ENCODE measurements at places on chromosomes 1 and 21.

DNA sequence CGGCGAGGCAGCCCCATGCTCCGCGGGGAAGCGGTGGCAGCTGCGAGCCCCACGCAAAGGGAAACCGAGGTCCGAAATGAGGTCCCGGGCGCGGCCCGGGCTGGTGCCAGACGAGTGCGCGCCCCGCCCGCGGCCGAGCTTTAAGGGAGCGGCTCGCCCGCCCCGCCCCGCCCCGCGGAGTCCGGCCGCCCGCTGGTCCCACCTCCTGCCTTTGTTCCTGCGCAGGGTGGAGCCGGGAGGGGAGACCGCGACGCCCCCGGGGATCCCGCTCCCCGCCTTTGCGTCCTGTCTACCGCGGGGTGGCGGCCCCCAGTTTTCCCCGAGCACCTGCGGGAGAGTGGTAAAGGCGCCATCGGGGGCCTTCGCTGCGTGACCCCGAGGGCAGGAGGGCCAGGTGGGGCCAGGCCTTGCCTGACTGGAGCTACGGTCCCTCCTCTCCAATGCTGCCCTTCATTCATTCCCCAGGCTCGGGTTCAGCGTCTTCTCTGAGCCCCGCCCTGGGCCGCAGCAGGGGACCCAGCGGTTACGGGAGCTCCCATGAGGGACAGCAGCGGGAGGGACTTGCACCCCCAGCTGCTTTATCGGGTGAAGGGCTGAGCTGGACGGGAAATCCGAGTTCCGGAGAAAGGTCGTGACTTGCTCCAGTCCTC is at the start of gene HES2:
HES2 (minus strand) TSS at position 116 of the 650 bp plus-strand sequence; CDS start at position 17, 99 bp downstream.
- DNase-seq = no peak

- DNase-seq = no peak
Measured at GRCh38 chr21:40936771-40937261, 89.9 kb upstream of the DSCAM start.

GRCh38 chr1:78619803-78620579 is at the start of gene IFI44L:
Gene IFI44L (plus strand): TSS chr1:78620448. CDS start chr1:78627916, 7,468 bp downstream.
- DNase-seq = no peak

GRCh38 chr1:206787891-206788290 is 15.6 kb upstream of the IL10 start:
- DNase-seq = no peak

GRCh38 chr1:159791461-159791860 is 10.7 kb downstream of the DUSP23 start:
- DNase-seq = no peak

DNA sequence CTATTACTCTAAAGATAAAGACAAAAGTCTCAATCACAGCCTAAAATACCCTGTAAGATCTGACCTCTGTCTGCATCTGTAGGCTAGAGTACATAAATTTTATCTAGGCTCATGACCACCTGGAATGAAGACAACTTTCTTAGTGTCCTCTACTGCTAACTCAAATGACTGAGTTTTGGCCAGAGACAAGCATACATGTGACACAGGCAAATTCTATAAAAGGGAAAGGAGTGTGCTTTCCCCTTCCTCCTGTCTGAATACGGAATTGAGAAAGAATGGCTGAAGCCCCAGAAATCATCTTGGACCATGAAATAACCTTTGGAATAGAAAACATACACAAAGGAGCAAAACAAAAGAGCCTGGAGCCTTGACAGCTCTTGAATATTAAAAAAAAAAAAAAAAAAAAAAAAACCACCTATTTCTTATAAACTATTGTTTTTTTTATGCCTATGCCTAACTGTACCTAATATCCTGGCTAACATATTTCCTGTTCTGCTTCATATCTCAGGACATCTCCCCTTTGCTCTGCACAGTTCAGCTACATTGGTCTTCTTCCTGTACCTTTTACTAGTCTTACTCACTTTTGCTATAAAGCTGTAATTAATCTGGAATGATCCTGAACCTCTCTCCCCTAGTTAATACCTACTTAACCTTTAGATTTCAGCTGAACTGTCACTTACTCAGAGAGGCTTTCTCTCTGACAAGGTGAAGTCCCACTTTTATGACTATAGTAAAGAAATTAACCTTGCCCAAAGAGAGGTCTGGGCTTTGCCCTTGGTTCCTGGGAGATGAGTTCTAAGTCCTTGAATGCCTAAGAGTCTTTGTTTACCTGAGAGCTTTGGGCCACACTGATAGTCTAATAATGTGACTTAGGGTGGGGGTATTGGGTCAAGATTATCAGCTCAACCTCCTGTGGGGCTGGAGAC is 16.1 kb downstream of the UCHL5 start:
- DNase-seq = no peak

- no peak for DNase-seq
Measured at GRCh38 chr1:208202333-208202995, 41.7 kb downstream of the PLXNA2 start.

DNA sequence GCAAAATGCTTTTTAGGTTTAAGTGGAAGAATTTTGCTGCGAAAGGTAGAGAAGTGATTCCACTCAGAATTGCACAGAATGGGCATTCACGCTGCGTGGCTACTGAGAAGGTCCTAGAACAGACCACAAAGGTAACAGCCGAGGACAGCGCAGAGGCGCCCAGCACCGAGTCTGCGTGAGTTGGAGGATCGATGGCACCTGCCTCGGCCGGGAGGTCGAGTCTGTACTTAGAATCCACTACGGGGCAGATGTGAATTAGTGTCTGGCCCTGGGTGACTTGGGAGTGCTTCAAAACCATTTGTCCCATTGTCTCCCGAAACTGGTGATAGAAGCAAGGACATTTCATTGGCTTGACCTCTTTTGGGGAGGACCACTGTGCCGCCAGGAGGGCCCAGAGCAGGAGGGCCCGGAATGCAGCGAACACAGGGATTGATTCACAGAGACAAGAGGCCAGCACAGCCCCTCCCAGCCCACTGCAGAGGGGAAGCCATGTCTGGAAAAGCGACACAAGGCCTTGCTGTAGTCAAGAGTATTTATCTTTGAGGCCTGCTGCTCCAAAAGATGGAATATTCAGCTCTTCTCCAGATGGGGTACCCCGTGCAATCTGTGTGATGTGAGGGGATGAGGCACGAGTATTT is 35.0 kb upstream of the TTC34 start:
- no peak for DNase-seq

DNA sequence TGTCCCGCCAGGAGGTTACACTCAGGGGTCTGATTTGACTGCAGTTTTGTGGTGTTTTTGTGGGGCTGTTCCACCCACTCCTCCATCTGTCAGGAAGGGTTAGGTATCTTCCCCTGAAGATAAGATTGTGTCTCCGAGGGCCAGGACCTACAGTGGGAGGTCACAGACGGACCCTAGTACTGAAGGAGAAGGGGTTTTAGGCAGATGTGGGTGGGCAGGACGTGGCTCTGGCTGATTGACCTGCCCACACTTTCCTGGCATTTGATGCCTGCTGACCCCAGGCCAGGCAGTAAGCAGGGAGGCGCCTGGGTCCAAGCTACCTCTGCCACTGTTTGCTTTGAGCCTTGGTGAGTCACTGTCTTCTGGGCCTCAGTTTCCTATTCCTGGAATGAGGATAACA is 13.9 kb downstream of the RPS6KA1 start:
- DNase-seq = no peak

DNA sequence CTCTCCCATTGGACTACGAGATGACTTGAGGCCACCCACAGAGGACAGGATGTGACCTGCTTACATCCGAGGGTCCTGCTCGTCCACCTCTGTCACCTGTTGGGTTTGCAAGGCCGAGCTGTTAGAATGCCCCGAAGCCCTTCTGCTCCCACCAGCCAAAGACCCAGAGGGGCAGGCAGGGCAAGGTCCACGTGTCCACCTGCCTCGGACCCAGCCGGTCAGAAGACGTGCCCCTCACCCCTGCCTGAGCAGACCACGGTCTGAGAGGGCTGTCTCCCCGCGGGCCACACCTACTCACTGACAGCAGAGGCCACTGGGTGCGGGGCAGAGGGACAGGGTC is 30.3 kb upstream of the TRAPPC10 start:
- no peak for DNase-seq

DNA sequence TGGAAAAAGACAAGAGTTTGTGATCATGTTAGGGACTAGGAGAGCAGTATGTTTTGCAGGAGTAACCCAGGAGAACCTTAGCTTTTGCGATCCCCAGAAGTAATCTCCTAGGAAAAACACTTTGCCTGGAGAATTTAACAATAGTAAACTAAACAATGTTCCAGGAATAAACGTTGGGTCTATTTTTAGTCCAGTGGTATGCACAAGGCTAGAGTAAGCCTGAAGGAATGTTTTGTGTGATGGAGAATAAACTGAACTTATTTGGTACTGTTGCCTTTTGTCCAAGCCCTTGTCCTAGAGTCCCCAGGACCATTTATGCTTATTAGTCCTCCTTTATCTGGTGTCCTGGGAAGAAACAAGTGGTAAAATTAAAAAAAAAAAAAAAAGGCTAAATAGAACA is 28.7 kb upstream of the RGS5 start:
- DNase-seq = no peak

DNA sequence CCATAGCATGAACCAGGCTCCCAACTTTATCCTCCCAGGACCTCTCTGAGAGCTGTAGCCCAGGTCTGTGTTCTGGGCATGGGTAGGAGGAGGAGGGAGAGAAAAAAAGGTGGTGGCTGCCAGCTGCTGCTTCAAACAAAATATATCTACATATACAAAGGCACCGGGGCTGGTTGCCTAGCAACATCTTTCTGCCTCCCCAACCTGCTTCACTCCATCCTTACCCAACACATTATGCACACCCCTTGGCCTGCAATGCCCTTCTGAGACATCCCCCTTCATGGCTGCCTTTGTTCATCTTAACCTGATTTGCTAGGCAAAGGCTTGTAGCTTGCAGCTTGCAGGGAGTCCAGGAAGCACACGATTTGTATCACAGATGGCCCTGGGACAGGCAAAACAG is 27.2 kb upstream of the ATP1A1 start:
- DNase-seq = no peak

- DNase-seq = no peak
Measured at GRCh38 chr1:220979371-220979770, 100.1 kb downstream of the HLX start.

GRCh38 chr1:94621395-94621794 is 79.8 kb upstream of the F3 start:
- DNase-seq = no peak

DNA sequence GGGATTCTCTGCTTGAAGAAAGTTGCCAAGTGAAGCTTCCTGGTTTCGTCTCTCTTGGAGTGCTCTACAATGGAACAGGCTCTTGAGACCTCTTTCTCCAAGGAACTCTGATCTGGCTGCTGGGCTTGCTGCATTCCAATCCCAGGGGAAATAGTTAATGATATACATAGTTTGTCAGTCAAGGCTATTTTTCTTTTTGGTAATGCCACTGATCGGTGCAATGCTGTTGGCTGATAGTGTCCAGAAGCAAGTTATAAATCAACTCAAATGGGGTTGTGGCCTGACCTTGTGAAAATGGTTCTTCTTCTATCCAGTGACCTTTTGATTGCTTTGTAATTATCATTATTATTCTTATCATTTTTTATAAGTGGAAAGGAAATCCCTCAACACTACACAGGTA is 48.4 kb upstream of the TNFSF18 start:
- no peak for DNase-seq

DNA sequence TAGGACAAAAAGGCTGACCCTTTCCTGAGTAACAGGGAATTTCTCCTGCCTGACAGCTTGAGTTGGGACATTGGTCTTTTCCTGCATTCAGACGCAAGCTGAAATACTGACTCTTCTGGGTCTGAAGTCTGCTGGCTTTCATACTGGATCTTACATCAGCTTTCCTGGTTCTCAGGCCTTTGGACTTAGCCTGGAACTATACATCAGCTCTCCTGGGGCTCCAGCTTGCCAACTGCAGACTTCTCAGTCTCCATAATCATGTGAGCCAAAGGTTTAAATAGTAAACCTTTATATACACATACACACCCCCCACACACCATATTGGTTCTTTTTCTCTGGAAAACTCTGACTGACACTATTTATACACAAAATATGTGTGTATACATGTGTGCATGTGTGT is 59.0 kb upstream of the KCND3 start:
- DNase-seq = no peak

DNA sequence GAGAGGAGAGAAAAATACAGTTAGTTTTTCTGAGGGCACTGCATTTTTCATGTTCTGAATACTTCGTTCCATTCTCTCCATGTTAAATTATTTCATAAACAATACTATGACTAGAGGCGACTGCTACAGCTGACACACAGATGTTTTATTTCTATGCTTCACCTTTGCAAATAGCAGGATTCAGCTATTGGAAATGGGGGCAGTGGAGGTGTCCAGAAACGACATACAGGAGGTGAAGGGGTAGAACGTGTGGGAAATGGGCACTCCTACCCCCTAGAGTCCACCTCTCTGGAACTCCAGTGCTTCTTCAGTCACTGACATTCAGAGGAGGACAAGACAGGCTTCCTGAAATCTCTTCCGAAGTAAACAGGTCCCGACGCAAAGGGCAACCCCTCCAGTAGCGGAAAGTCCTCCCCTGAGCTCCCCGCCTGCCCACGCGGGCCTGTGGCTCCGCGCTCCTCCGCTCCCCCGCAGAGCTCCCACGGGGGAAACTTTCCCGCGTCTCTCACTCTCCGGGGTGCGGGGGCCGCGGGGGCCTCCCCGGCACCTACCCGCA is 480 bp downstream of the DPYD start:
- no peak for DNase-seq

GRCh38 chr1:116738673-116739370 is 15.4 kb upstream of the CD2 start:
- no peak for DNase-seq

- no peak for DNase-seq
Measured at GRCh38 chr1:26733982-26734381, 38.2 kb downstream of the ARID1A start.

DNA sequence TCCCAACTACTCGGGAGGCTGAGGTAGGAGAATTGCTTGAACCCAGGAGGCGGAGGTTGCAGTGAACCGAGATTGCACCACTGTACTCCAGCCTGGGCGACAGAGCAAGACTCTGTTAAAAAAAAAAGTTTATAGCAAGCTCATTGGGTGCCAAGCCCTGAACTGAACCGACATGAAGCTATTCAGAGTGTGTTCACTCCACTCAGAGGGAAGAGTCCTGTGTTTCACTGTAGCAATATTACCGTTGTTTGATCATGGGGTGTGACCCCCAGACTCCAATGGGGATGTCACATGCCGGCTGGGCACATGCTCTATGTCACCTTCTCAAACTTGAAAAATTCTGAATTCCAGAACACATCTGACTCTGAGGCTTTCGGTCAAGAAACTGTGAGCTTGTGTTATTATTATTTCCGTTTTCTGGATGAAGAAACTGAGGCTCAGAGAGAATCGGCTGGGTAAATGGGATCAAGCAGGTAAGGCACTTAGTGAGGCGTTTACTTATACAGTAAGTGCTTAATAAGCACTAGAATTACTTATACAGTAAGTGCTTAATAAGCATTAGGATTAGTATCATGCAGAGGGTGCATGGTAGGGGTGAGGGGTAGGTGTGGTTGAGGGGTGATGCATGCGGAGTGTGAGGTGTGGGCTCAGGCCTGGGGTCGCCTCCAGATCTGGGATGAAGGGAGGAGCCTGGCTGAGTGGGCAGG is 36.2 kb downstream of the HSPG2 start:
- DNase-seq = no peak

- DNase-seq = no peak
Measured at GRCh38 chr1:109314795-109315194, 8.0 kb upstream of the MYBPHL start.

- DNase-seq = no peak
Measured at GRCh38 chr1:151972542-151973248, 21.0 kb downstream of the S100A10 start.

- no peak for DNase-seq
Measured at GRCh38 chr21:44402323-44403105, 49.1 kb downstream of the TRPM2 start.

GRCh38 chr1:118785246-118785645 is 202.9 kb downstream of the TBX15 start:
- DNase-seq = no peak
